ENCODE measurements at places on chromosomes 4 and X.

GRCh38 chrX:138001226-138001625 lies 435.3 kb downstream of the ZIC3 start:
- DNase-seq, result no peak

GRCh38 chr4:106615961-106616360 lies 247.4 kb upstream of the GIMD1 start:
- DNase-seq, result no peak

DNA sequence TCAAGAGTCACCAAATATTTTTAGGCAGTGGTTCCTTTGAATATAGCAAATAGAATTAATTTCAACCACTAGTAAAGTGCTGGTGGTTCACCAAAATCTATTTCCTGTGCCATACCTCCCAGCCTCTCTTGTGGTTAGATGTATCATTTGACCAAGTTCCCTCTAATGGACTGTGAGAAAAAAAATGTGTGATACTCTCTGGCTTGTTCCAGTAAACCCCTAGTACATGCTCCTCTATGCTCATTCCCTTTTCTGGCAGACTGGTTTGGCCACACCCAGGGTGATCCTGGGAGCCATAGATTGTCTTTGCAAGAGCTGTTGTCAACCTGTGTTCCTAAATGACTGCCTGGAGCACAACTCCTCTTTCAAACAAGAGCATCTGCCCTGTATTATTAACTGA lies 109.5 kb downstream of the FRAS1 start:
- no peak for DNase-seq

- no peak for DNase-seq
These were observed 31.5 kb downstream of the GPR174 start for GRCh38 chrX:79176028-79176427.

DNA sequence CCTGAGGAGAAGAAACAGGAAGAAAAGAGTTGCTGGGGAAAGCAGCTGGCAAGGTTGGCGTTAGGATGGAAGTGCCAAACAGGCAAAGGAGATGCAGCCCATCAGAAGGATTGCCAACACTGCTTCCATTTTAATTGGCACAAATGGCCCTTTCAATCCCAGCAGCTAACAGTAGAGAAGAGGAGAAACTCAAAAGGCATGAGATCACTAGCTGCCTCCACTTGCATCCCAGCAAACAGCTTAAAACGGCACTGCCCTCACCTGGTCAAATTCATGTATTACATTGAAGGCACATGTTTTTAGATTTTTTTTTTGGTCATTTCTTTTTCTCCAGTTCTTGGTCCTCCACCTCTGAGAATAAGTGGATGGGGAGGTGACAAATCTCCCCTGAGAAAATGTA lies 14.9 kb upstream of the LOC101059915 start:
- peak; percentile 64 for DNase-seq

DNA sequence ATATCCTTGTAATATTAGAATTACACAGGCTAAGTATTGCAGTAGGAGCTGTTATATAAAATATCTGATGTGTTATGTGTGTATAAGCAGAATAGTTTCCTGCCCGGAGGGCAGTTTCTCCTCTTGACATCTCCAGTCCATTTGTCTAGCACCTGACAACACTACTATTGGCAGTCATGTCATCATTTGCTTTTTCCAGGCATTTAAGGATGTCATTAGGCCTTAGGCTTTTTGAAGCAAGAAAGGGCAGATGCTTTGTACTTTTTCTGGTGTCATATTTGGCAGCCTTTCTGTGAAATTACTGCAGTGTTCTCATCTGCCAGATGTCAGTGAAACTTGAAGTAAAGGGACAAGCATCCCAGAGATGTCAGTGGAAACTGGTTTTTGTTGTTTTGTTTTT lies 2017.6 kb upstream of the IGFBP7 start:
- no peak for DNase-seq

DNA sequence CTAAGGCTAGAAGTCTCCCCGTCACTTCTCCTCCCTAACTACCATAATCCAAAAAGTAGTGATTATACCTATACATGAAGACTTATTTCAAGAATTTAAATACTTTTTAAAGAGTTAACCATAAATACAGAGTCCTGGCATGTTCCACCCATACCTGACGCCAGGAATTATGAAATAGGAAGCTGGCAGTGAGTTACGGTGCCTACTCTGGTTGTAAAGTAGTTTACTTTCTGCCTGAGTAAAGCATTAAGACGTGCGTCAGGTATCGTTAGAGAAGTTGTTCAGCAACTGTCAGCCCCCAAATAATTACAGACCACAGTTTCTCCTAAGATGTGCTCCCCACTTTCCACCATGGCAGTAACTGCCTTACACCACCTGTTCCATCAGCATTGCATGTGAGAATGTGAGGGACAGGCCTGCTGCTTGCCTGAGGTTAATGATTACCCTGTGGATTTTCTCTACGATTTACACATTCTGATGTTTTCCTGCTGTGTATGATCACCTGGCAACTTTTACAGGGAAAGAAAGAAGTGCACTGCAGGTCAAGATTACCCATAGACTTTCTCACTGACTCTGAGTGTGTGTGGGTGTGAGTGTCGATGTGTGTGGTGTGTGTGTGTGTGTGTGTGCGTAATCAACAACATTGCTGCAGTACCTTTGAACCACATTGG lies 92.3 kb upstream of the SLC7A11 start:
- no peak for DNase-seq

- no peak for DNase-seq
These were observed 45.6 kb upstream of the S100G start for GRCh38 chrX:16604337-16604736.

GRCh38 chrX:41377624-41378023 lies 43.7 kb downstream of the DDX3X start:
- peak; percentile 28 for DNase-seq

DNA sequence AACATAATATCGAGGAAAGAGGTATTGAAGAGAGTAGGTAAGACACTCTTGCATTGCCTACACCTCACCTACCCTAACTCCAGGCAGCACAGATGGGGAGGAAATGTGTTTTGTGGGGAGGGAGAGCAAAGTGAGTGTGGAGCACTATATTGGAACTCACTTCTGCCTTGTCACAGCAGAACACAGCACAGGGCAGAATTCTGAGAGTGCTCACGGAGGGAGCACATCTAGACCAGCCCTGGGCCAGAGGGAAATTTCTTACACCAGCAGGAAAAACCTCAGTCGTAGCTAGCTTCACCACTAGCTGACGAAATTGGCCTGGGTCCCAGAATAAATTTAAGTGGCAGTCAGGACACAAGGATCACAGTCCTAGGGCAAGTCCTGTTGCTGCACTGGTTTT lies 517.3 kb downstream of the TMA16 start:
- no peak for DNase-seq

- DNase-seq, result no peak
These were observed 49.2 kb downstream of the MFAP3L start for GRCh38 chr4:169976951-169977350.

DNA sequence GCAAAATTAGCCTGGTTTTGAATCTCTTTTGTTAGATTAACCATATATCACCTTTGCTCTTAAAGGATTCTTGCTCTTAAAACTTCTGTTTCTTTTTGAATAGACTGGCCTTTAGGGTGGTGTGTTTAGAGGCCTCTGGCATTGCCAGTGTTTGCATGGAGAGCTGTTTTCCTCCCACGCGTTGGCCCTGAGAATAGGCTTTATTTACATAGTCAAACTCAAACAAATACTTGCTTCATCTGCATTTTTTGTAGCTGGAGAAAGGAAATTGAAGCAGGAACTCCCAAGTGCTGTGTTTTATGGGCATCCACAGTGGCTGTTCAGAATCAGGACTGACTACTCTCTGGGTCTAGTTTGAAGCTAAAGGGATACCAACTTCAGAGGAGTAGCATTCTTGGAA lies 2.7 kb downstream of the SHROOM2 start:
- no peak for DNase-seq

DNA sequence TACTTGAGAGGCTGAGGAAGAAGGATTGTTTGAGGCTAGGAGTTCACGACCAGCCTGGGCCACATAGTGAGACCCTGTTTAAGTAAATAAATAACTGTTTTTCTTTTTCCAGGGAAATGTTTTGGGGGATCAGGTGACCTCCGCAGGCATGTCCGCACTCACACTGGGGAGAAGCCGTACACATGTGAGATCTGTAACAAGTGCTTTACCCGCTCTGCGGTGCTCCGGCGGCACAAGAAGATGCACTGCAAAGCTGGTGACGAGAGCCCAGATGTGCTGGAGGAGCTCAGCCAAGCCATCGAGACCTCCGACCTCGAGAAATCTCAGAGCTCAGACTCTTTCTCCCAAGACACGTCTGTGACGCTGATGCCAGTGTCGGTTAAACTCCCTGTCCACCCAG lies 30.5 kb downstream of the ZBTB49 start:
- DNase-seq, result no peak

DNA sequence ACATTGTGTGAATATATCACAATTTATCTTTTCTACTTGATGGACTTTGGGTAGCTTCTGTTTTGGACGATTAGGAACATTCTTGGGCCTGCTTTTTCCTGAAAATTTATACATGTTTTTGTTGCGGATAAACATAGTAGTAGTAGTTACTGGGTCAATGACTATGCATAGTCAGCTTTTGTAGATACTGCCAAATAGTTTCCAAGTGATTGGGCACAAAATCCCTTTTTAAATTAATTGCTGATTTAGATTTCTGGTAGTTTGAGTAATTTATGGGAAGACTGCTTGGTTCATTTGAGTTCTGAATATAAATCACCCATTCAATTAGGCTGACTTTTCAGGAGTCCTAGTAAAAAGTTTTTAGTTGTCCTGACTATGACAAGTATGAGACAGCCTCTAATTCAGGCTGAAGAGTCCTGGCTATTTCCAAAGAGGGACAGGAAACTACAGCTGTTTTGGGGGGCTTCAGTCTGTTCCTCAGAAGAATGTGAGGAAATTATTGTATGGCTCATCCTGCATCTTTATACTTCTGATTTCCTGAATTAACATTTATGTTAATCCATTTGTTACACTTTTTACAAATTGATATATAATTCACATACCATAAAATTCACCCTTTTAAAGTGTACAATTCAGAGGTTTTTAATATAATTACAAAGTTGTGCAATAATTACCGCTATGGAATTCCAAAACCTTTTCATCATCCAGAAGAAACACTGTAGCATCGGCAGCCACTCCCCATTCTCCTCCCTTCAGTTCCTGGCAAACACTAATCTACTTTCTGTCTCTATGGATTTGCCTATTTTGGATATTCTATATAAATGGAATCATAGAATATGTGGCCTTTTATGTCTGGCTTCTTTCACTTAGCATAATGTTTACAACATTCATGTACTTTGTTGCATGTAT lies 14.2 kb downstream of the LRP2BP start:
- no peak for DNase-seq

DNA sequence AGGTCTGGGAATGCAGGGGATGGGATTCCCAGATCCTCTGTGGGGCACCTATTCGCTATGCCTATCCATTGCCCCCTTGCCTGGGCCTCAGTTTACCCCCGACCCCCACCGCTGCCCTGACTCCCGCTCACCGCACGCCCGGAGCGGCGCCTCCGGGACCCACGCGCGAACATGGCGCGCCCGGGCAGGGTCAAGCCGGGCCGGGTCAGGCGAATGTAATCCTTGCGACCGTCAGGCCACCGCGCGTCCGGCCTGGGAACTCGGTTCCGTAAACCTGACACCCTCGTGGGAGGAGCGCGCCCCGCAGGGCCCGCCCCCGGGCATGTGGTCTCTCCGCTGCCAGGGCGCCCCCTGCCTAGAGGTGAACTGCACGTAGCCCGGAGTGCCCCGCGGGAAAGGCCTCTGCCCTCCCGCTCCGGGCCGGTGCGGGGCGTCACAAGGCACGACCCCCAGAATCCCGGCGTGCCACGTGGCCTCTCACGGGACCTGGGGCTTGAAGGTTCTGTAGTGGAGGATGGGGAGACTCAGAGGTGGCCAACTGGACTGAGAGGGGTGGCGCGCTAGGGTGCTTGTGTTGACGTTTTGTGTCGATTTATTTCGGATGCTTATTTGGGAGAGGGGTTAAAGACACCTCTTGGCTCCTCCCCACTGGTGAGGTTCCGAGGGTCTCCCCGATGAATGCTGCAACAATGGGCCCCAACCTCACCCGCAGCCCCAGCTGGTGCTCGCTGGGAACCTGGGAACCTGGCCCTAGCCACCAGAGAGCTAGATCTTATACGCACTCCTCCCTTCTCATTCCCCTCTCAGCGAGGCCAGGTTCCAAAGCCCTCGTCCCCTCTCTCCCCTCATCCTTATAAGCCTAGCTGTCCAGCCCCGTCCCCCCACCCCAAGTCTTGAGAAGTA lies at the start of gene PRICKLE3:
PRICKLE3 (minus strand) TSS at position 249 of the 903 bp plus-strand sequence; CDS start at position 173, 76 bp downstream.
- peak; percentile 73 for DNase-seq

DNA sequence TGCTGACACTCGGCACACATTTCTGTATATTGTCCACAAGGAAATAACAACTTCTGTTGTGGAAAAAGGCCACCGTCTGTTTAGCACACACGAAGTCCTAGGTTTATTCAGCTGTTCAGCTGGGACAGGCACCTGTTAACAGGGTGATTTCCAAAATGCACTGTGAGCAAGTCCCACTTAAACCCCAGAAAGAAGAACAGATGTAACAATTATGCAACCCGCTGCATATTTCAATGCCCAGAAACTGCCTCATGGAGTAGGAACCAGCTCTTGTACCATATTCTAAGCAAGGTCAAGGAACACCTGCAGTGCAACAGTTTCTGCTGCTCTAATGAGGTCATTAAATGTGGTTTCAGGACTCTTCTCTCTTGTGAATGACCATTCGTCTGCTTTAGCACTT lies 77.1 kb downstream of the GEMIN8 start:
- no peak for DNase-seq

GRCh38 chr4:6019316-6020263 lies 1.4 kb upstream of the C4orf50 start:
- peak; percentile 26 for DNase-seq

GRCh38 chr4:7147661-7148310 lies 44.6 kb upstream of the SORCS2 start:
- no peak for DNase-seq

- DNase-seq, result no peak
These were observed 487.7 kb downstream of the TECRL start for GRCh38 chr4:63921561-63921960.

- DNase-seq, result no peak
These were observed 36.9 kb upstream of the SH3KBP1 start for GRCh38 chrX:19924285-19924684.

DNA sequence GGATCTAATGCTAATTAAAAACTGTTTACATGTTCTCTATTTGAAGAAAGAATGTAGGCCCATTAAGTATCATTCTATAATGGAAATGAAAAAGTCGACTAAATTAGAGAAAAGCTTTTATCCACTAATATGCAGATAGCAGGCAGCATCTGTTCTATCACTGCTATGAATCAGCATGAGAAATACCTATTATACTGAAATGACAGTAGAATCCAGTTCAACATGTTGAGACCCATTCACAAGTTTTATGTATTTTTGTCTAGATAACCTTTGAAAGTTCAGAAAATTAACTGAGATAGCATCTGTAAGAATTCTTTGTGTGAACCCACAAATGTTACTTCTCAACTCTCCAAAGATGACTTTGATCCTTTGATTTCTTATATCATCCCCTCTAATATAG lies 1254.4 kb upstream of the ADGRL3 start:
- DNase-seq, result no peak

- no peak for DNase-seq
These were observed 181.8 kb downstream of the HS6ST2 start for GRCh38 chrX:132776486-132777210.

DNA sequence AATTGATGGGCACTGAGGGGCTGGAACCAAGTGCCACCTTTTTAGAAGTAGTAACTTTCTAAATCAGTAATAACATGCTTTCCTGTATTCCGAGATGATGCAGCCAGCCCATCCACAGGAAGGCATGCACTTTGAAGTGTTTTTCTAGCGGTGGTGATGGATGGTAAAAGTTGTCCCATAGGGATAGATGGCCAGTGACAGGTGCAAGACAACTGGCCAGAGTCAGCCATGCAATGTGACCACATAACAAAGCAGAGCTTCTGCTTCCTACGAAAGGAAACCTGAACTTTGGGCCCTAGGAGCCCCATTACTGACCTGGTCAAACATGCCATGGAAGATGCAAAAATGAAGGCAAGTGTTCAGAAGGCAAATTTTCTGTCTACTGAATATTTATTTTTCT lies 72.3 kb downstream of the NR3C2 start:
- no peak for DNase-seq

Data from stimulated activated CD4-positive, alpha-beta T cell treated with anti-CD3 and anti-CD28 coated beads, Interleukin-2, amount 100 ng/mL, for 24 hours (primary cell).